ENCODE measurements at places on chromosomes 12 and 14.

DNA sequence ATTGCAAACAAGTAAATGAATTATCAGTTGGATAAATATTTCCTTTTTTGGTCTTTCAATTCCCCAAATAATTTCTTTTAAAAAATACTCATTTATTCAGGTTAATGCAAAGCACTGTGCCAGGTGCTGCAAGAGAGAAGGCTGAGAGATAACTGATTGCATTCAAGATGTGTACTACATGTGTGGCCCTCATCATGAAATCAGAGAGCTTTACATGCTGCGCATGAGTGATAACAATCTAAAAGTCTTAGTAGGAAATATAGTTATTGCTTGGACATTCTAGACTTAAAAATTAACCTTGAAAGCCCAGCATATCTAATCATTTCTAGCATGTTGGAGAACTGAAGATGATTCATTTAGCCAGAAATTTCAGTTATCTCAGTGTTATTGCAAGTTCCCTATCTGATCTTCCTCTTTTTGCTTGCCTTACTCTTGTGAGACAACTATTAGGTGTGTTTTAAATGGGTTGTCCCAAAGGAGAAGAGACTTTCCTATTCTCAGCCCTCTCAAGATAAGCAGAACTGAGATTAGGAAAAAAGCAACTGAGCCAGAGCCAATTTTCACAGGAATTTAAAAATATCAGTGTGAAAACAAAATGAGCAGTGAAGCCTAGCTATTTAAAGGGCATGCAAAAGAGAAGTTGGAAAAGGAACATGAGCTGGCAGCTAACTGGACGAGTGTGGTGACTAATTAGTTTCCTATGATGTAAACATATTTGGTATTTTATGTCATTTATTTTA lies 60.9 kb downstream of the PLEKHA5 start:
- peak overlapping the region; percentile 30 for H3K4me3 ChIP-seq
- no peaks in the 10 kb centered on the region for H3K27me3 ChIP-seq
- H3K4me1 ChIP-seq: peaks cover 13% of the 10 kb centered on the region
- H3K27ac ChIP-seq: no peak overlapping the region
- H3K36me3 ChIP-seq: no peaks in the 10 kb centered on the region
- no peak for DNase-seq

- H3K4me1 ChIP-seq: no peaks in the 10 kb centered on the region
- no peak overlapping the region for H3K27ac ChIP-seq
- H3K36me3 ChIP-seq: no peaks in the 10 kb centered on the region
- DNase-seq: no peak
- H3K27me3 ChIP-seq: no peaks in the 10 kb centered on the region
Measured at GRCh38 chr12:60107992-60108391, 512.2 kb downstream of the SLC16A7 start.

DNA sequence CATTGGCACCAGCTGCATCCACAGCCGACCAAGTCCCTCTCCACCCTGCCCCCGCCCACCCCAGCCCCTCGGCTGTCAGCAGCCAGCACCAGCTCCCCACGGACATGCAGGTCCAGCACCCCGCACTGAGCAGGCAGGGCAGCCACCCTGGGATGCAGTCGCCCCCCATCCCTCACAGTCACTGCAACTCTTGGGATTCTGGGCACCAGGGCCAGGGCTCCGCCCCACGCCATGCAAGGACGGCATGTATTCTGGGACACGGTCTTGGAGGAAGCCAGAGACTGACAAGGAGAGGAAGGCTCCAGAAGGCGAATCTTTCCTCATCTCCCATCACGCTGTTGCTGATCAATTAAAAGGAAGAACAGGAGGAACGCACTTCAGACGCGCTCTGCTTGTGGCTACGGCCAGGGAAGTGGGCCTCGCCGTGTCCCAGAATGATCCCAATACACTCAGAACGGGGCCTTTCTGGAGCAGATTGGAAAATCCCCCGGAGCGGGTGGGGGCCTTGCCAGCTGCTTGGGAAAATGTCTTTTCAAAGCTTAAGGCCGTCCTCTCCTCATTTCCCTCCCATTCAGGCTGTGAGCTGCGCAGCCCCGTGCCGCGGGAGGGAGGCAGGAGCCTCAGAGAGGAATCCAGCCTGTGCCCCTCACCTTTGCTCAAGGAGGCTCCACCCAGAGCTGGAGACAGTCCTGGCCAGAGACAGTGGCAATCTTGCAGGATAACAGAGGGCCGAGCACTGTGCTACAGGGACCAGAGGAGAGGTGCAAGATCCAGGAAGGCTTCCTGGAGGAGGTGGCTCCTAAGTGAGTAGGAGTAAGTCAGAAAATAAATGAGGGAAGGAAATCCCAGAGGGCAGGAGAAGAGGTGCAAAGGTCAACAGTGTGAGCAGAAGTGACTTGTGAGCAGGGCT lies 54.1 kb upstream of the DIO3 start:
- no peak for DNase-seq
- no peaks in the 10 kb centered on the region for H3K27me3 ChIP-seq
- H3K4me1 ChIP-seq: no peaks in the 10 kb centered on the region
- H3K36me3 ChIP-seq: no peaks in the 10 kb centered on the region
- H3K27ac ChIP-seq: no peak overlapping the region

DNA sequence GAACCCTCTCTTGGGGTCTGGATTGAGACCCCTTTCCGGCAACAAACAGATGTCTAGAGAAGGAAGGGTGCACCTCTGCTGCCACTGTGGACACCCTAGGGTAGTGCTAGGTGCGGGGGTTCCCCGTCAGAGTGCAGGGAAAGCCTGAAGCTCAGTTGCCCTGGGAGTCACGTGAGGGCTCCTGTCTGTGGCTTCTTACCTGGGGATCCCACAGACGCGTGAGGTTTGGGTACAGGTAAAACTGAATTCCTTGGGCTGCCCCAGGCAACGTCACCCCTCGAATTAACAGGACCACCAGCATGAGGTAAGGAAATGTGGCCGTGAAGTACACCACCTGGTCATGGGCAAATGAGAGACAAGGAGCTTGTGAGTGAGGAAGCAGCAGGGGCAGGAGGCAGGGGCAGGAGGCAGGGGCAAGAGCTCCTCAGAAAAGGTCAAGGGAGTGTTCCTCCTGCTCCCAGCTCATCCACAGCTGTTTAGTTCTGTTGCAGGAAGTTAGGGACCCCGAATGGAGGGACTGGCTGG lies 21.0 kb upstream of the SLC6A12 start:
- no peak overlapping the region for H3K27ac ChIP-seq
- peaks cover 5% of the 10 kb centered on the region for H3K27me3 ChIP-seq
- H3K4me3 ChIP-seq: no peak overlapping the region
- DNase-seq: no peak

DNA sequence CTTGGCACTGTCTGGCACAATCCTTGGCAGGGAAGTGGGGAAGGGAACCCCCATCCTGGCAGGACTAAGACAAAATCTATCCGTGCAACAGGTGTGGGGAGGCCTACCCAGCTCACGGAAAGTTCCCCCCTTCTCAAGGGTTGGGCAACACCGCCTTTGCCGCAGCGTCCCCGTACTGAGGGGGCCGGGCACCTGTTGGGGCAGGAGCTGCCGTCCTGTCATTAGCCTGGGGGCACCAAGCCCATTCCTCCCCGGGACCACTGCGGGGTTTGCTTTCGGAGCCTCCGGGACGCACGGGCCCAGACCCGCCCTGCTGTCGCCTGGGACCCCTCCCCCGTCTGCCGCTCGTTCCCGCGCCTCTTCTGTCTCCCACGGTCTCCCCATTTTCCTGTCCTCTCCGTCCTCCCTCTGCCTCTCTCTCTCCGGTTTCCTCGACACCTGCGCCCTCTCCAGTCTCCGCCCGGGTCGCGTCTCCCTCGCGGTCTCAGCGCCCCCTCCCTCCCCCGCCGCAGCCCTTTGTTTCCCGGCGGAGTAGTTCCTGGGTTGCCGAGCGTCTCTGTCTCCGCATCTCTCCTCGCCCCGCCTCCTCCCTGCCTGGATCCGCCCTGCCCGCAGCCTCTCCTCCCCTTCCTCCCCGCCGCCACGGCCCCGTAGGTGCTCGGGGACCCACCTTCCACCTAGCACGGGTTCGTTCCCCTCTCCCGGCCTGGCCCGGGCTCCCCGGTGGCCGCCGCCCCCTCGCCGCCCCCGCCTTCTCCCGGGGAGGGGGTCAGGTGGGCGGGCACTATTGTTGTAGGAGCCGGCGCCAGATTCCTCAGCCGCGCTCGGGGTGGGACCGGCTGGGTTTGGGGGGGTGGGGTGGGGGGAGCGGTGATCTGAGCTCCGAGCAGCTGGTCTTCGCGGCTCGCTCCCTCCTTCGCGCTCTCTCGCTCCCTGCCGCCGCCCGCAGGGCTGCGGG lies at the start of gene CACNB3:
Gene CACNB3 (plus strand): TSS at position 624 of the 958 bp plus-strand sequence. CDS start 434 bp downstream, outside the sequence.
- DNase-seq: no peak
- peak within 1 kb of the TSS; percentile 73 for H3K4me3 ChIP-seq
- peaks cover 19% of the 10 kb centered on the region for H3K4me1 ChIP-seq
- H3K27ac ChIP-seq: no peak within 1 kb of the TSS

All from keratinocyte (primary cell).